ENCODE measurements at places on chromosomes 16 and 17.

DNA sequence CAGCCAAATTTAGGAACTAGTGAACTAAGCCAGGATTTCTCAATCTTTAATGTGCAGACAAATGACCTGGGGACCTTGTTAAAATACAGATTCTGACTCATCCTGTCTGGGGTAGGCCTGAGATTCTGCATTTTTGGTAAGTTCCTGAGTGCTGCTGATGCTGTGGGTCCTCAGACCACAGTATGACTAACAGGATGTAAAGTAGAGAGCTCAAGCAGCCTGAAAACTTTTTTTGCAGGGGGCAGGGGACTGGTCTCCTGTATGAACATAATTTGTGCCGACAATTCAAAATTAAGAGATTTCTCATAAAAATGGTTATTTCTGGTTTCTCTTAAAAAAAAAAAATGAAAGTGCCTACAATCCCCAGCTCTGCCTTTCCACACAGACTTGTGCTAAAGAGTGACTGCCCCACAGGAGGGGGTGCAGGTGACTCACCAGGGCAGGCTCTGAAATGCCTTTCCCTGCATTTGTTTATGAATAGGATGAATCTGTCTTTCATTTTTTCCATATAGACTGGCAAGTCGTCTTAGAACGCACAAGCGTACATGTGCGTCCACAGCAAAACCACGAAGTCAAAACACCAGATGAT lies 271.5 kb downstream of the PHKB start:
- DNase-seq = no peak

- DNase-seq = no peak
These were observed 27.8 kb downstream of the TMEM92 start for GRCh38 chr17:50301891-50302584.

DNA sequence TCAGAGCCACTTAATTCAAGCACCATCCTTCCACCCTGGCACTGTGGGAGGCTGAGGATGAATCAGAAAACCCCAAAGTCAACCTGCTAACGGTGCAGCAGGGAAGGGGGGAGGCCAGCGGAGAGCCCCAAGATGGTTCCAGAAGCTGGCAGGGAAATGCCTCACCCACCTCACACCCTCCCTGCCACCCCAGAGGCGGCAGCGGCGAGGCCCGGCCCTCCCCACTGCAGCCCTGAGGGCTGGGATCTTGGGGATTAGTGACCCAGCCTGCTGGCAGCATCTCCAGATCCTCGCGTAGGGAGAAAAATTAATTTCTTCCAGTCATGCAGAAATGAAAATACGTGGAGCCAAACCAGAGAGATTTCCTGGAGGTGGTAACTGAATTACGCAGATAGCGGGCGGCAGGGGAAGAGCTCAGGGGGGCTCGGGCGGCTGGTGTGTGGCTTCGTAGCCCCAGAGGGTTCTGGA lies 38.2 kb downstream of the CBFA2T3 start:
- no peak for DNase-seq

DNA sequence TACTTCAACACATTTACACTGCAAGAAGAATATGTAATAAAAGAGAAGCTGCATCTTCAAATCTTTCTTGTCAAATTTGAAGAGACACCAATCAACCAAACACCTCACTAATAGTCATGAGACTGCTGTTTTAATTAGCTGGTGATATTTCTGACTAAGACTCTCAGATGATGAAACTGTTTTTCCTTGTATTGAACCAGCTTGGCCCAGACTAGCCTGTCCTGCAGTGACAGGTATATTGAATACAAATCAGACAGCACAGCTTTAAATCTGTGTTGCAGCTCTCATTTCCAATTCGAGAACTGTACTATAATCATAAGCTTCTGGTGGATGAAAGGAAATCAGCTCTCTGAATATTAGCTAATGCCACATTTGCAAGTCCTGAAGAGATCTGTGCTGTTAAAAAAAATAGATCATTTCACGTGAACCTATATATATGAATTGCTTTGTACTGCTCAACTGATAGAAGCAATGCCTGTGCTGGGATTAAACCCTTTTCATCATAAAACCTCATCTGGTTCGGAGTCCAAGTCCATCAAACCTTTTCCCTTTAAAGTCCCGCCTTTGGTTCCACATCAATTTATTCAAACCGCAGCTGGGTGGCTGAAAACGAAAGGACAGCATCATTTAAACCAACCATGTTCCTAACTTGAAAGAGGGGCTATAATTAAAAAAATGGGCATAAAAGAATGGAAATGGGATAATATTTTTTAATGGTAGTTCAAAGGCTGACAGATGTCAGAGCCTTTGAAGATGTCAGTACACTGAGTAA lies 306.2 kb downstream of the CEP112 start:
- DNase-seq = no peak

GRCh38 chr16:61858988-61859387 lies 177.2 kb downstream of the CDH8 start:
- DNase-seq = no peak

GRCh38 chr16:13426736-13427135 lies 493.2 kb upstream of the ERCC4 start:
- DNase-seq = no peak

DNA sequence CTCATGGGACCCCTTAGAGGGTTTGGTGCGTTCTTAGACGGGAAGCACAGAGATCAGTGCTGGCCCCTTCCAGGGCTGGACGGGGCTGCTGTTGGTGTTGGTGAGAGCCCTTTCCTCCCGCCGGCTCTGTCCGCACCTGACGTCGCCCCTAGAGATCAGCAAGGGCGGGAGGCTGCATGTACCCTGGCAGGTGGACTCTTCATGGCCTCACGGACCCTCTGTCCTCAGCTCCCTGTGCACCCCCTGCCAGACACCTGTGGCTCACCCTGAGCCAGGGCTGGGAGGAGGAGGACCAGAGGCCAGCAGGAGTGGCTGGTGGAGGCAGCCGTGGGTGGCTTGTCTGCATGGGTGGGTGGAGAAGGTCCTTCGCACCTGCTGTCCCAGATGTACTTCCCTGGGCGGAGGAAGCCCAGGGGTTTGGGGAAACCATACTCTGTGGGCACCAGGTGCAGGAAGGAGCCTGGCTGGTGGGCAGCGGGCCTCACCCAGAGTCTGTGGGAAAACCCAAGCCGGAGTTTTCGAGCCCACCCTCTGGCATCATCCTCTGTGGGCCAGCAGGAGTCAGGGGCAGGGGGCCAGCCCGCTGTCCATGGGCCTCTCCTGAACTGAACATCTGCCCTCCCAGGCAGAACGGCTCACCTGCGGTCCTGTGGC lies 348.6 kb downstream of the SEC14L1 start:
- DNase-seq = no peak

DNA sequence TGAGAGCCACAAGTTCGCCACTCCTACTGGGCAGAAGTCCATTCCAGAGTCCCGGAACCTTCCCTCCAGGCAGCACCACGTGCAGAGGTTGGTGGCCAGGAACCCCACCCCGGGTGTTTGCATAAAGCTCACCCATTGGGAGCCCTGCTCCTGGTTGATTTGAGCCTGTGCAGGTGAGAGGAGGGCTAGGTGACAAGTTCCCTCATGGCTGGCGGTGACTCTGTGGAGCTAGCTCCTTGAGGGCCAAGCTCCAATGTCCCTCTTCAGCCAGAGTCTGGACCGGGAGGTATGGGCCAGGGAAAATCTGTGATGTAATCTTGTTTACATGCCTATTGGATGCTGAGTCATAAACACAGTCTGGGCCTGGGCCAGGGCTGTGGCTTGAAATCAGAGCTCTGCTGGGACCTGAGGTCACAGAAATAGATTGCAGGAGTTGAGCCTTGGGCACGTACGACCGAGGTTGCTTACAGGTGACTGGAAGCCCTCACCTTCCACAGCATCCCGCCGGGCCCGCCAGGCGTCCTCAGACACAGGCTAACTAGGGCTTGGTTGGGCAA lies 118.9 kb downstream of the AATF start:
- DNase-seq = no peak

- DNase-seq = no peak
These were observed 13.0 kb upstream of the LYRM9 start for GRCh38 chr17:27906226-27906580.

- DNase-seq = no peak
These were observed 366.6 kb downstream of the HS3ST4 start for GRCh38 chr16:26058326-26058725.

GRCh38 chr17:63075969-63076368 lies 109.9 kb downstream of the TANC2 start:
- DNase-seq = no peak

GRCh38 chr17:51668155-51668962 lies 408.0 kb downstream of the UTP18 start:
- DNase-seq = no peak

- DNase-seq = no peak
These were observed 22.4 kb downstream of the SPNS2 start for GRCh38 chr17:4520894-4521600.

DNA sequence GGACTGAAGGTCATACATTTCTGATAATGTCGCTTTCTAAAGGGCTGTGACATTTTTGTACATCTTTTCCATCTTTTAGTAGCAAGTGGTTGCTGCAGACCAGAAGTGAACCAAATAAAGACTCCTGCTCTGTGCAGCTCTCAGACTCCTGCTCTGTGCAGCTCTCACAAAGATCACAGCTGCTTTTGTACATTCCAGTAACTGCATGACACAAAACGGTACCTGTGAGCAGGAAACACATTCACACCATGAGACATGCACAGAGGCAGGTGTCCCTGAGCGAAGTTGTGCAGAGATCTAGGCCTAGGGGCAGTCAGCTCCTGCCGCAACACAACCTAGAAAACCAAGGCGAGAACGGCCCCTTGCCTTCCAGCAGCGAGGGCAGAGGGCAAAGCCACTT lies 67.5 kb downstream of the KLHDC4 start:
- no peak for DNase-seq

GRCh38 chr17:40932608-40933007 lies 4.8 kb downstream of the KRT23 start:
- no peak for DNase-seq

GRCh38 chr16:27378871-27379481 lies 23.0 kb upstream of the IL21R start:
- no peak for DNase-seq

- no peak for DNase-seq
These were observed 698 bp downstream of the ACBD4 start for GRCh38 chr17:45135978-45136791.

- DNase-seq = no peak
These were observed 73.2 kb downstream of the RMI2 start for GRCh38 chr16:11418506-11418905.

DNA sequence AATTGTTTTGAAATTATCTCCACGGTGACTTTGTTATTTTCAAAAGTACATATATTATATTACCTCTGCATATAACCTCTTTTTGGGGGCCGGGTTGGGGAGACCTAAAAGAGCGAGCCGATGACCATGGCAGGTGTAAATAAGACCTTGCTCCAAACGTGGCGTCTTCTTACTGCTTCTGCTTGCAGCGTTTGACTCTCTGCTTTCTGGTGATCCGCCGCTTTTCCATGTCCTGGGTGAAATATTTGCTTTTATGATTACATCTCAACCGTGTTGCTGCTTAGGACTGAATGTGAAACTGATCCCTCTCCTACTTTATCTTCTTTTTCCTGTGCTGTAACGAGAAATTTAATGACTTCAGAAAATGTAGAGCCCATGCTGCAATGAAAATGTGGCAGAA lies 18.1 kb downstream of the ATMIN start:
- DNase-seq = no peak

DNA sequence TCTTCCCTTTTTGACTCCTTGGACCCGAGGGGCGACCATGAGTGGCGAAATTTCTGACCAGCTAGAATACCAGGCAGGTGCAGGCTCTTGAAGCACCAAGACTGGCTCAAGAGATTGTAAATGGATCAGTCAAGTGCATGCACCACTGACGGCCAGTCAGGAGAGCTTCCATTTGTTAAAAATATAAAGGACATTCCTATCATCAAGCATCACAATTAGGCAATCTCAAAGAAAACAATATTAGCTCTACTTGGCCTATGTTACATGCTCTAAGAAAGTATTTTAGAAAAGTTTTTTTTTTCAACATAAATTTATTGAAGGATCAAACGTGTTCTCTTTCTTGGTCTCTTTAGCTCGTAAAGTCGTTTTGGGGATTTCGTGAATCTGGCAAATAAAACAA lies 1.5 kb upstream of the PRKCA start:
- DNase-seq = no peak

DNA sequence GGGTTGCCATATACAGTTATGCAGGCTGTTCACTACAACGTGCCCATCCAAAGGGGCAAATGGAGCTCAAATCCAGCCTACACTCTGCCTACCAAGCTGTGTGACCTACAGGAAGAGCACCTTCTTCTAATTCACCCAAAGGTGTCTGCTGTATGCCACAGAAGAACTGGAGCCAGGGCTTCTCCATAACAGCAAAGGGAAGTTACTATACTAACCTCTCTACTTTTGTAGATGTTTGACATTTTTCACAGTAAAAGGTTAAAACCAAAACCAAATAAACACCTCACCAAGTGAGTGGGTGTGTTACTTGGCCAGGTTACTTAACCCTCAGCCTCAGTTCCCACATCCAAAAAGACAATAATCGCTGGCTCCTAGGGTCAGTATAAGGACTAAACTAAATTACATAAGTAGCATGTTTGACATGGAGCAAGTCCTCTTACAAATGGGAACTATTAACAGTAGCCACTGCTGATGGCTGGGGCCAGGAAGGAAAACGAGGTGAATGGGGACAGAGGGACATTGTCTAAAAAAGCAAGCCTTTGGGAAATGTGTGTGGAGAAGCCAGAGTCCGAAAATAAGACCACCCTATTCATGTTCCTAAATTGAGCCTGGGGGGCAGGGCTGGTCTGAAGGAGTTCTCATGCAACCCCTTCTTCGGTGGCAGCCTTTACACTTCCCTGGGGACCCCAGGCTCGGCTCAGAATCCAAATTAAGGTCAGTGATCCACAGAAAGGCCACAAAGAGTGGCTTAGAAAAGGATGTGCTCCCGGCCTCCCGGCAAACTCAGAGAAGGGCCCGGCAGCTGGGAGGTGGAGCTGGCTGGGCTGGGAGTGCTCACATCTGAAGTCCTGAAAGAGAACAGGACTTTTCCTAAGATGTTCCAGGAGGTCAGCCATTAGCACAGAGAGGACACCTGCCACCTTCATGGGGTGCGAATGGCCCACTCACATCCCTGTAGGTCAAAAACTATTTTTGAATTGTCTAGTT lies 13.5 kb downstream of the CUEDC1 start:
- no peak for DNase-seq

- no peak for DNase-seq
These were observed 6.2 kb upstream of the CYLD start for GRCh38 chr16:50735629-50736122.

GRCh38 chr16:67760206-67760955 lies 41.3 kb upstream of the GFOD2 start:
- DNase-seq = no peak

- DNase-seq = no peak
These were observed 1.7 kb upstream of the SLC16A11 start for GRCh38 chr17:7045492-7046126.

GRCh38 chr17:32586666-32587065 lies 99.9 kb downstream of the CDK5R1 start:
- DNase-seq = no peak

GRCh38 chr17:51748749-51749604 lies 409.5 kb downstream of the CA10 start:
- no peak for DNase-seq

- no peak for DNase-seq
These were observed 455.9 kb upstream of the HSBP1 start for GRCh38 chr16:83351846-83352245.

- no peak for DNase-seq
These were observed 75.9 kb downstream of the LMF1 start for GRCh38 chr16:894841-895240.

- no peak for DNase-seq
These were observed 5.7 kb downstream of the PRSS53 start for GRCh38 chr16:31083081-31083480.
